ENCODE measurements at places on chromosomes 1 and 21.

DNA sequence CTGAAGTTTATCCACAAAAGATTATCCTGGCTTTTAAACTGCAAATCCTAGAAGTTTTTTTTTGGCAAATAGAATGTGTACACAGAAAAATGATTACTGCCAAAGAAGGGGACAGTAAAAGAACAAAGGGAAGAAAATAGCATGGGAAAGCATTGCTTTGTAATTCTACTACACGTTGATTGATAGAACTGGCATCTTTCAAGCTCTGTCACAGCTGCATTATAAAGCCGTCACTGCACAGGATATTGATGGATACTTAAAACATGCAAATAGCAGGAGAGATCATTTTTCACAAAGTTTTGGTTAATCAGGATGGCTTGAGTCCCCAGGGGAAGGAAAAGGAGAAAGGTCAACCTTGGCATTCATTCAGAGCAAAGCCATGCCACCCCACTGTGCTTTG lies 183.7 kb upstream of the RRP15 start:
- DNase-seq = no peak

- no peak for DNase-seq
These were observed 9.9 kb downstream of the SEC16B start for GRCh38 chr1:177959811-177960515.

- DNase-seq = no peak
These were observed 47.8 kb downstream of the FMN2 start for GRCh38 chr1:240139511-240139910.

GRCh38 chr1:20726118-20726911 lies 6.2 kb downstream of the SH2D5 start:
- DNase-seq = no peak

DNA sequence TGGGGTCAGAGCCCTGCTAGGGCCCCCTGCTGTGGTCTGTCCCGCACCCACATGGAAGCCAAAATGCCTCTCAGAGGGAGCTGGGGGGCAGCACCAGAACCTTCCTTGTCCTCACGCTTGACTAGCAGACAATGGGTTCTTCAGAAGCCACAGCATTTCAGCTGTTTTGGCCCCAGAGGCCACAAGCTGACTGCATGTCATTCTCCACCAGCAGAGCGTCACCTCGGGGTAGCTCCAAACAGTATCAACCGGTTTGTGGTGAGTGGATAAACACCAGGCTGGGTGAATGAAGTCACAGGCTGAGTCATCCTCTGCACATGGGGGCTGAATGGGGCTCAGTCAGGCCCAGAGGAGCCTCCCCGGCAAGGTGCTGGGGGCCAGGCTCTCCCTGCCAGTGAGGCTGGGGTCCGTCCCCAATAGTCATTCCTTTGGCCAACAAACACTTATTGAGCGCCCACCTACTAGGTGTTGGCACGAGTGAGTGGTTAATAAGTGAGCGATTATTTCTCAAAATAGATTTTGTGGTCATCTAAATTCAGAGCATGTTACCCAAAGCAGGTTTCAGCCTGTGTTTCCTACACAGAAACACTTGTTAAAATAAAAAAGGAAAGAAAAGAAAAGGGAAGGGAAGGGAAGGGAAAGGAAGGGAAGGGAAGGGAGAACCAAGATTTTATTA lies 9.1 kb downstream of the OLIG1 start:
- DNase-seq = peak; percentile 17

All from activated gamma-delta T cell treated with anti-CD3 and anti-CD28 coated beads, Interleukin-2, amount 50 U/mL, for 16 hours (primary cell).